ENCODE measurements at places on chromosomes 1 and 21.

- DNase-seq = no peak
Measured at GRCh38 chr1:7503691-7504437, 267.2 kb upstream of the VAMP3 start.

GRCh38 chr1:102151242-102151641 lies 154.5 kb upstream of the OLFM3 start:
- DNase-seq = no peak

DNA sequence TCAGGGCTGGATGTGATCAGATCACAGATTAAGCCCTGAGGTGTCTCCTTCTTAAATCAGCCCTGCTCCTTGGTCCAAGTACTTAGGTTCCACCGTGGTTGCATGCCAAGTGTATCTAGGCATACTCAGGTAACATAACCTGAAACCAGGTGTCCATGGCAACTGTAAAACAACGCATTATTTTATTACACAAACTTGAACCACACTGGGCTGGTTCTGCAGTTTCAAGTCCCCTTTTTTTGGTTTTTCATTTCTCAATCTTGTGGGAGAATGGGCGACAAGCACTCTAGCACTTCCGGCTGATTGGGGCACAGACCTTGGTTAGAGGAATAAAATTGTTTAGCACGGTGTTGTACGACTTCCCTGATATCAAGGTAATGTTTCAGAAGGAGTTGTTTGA lies 65.2 kb downstream of the GBP6 start:
- no peak for DNase-seq

DNA sequence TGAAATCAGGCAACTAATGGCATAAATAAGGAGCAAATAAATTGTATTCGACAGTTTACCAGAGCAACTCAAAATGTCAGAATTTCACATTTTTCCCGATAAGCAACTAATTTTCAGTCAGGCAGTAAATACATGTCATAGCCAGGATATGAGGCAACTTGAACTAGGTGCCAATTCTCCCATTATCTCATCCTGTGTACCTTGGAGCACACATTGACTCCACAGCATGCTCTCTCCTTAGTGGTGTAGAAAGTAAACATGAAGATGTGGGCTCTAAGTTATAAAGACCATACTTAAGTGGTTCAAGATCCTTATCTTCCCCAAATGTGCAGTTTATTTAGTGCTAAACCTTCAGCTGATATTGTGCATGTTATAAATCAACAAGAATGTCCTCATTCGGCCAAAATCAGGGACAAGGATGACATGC lies 197.8 kb downstream of the VAV3 start:
- no peak for DNase-seq

DNA sequence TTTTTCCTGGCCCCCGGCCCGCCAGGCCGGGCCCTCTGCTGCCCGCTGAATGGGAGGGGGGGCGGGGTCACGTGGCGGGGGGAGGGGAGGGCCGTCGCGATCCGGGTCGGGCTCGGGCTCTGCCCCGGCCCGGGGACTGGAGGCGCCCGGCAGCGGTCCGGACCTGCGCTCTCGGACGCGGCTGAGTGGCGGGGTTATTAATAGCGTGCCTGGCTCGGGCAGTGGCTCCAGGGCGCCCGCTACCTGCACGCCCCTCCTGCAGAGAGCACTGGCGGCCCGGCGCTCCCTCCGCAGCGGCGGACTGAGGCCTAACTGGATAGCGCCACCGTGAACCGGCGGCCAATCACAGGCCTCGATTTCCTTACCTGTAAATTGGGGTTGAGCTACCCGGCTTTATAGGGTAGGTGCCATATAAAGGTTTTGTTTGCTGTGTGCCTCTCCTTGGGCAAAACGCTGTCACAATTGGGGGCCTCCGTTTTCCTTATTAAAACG lies 28.1 kb downstream of the AHDC1 start:
- peak; percentile 92 for DNase-seq

DNA sequence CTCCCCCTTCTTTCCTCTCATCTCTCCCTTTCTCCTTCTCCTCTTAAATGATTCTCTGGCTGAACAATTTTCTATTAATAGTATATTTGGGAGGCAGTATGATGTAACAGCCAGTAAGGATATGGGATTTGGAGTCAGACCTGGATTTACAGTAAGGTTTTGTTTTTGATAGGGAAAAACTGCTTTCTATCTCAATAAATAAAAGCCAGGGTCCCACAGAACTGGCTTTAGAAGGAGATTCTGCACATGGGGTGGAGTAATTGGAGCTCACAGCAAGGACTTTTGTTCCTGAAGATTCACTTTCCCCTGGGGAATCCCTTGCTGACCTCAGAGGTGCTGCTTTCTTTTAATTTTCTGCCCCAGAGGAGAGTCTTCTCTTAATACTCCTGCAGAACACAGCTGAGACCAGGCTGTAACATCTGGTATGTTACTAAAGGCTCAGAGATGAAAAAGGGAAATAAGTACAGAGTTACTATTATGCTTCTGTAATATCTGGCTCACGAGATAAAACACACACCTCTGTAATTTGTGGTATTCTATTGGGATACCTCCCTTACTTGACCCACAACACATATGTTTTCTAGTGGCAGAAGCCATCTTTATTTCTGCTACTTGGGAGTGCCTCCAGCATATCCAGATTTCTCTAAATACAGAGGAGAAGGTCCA lies 13.4 kb downstream of the EPB41 start:
- peak; percentile 24 for DNase-seq

GRCh38 chr1:213136190-213136917 lies 85.3 kb downstream of the RPS6KC1 start:
- DNase-seq = no peak

GRCh38 chr1:4016351-4017130 lies 116.5 kb upstream of the C1orf174 start:
- DNase-seq = no peak
